ENCODE measurements at places on chromosomes 5 and 9. TPM values are rescaled to one million over a fixed set of nuclear protein-coding genes. Genes with fewer than 3 reads are reported as not detected.

DNA sequence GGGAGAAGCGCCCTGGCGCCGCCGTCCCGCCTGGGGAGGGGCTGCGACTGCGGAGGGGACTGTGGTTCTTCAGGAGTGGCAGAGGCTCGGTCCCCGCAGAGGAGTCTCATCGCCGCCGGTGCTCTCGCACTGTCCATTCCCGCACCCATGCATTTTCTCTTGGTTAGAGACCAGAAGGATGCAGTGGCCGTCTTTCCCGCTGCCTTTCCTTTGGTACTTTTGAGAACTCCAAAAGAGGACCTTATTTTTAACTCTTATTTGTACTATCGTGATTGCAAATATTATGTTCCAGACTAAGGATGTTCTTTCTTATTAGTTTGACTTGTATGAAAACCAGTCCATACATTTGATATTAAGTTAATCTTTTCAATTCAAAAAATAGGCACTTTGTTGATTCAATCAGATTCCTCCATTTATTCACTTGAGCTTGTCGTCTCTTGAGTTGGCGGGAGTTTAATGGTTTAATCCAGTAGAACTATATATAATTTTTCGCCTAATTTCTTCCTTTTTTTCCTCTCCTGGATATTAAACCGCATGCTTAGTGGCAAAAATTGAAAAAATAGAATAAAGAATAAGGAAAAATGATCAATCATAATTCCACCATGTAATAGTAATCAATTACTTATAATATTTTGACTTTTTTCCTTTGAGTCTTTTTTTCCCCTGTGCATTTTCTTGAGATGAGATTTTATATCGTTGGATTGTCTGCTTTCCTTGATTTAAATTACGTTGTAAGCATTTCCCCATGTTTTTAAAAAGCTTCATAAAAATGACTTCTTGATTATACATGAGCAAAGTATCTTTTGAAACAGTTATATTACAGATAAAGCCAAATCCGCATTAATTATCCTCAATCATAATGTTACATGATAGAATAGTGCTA is 861 bp downstream of the ZFYVE16 start:
- DNase-seq, result no peak
- peak overlapping the region; percentile 94 for H3K27ac ChIP-seq
- H3K27me3 ChIP-seq, result peaks cover 7% of the 10 kb centered on the region
- H3K4me1 ChIP-seq, result peaks cover 20% of the 10 kb centered on the region

GRCh38 chr5:137866541-137867388 is 895 bp upstream of the MYOT start:
- no peaks in the 10 kb centered on the region for H3K4me1 ChIP-seq
- H3K36me3 ChIP-seq, result no peaks in the 10 kb centered on the region

DNA sequence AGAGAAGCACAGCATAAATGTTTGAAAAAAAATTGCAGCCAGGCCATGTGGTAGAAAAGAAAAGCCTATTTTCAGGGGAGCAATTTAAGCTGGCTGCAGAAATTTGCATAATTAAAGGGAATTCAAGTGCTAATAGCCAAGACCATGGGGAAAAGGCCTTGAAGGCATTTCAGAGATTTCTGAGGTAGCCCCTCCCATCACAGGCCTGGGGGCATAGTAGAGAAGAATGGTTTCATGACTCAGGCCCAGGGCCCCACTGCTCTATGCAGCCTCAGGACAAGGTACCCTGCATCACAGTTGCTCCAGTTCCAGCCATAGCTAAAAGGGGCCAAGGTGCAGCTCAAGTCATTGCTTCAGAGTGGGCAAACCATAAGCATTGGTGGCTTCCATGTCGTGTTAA is 1416.0 kb downstream of the EFNA5 start:
- no peaks in the 10 kb centered on the region for H3K36me3 ChIP-seq

GRCh38 chr5:160356550-160357347 is 13.7 kb downstream of the C1QTNF2 start:
- peaks cover 3% of the 10 kb centered on the region for H3K27me3 ChIP-seq
- no peaks in the 10 kb centered on the region for H3K4me1 ChIP-seq
- peak overlapping the region; percentile 49 for H3K27ac ChIP-seq
- DNase-seq, result no peak
- H3K4me3 ChIP-seq, result no peak overlapping the region

DNA sequence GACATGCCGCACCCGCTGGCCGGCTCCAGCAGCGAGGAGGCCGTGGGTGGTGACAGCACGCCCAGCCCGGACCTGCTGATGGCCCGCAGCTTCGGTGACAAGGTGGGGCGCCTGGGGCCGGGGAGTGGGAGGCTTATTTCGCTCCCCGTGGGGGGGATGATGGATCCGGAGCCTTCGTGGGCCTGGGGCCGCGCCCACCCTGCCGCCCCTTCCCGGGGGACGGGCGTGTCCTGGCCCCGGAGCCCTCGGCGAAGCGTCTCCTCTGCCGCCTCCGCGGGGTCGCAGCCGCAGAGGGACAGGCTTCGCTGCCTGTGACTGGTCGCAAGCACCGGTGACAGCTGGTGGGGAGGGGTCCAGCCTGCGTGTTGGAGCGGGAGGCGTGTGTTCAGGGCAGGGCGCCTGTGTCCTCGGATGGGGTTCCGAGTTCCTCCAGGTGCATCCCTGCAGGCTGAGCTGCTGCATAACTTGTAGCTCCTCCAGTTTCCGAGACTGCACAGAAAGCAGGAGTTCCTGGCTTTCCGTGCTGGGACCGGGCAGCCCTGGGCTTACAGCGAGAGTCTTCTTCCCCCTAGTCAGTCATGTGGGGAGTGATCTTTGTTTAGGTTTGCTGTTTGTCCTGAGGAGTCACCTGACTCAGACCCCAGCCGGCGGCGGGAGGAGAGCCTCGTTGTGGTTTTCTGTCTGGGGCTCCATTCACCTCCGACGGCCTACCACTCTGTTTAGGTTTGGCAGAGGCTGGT is 666 bp downstream of the SNX30 start:
- H3K27ac ChIP-seq, result peak overlapping the region; percentile 64
- peaks cover 18% of the 10 kb centered on the region for H3K27me3 ChIP-seq
- H3K4me1 ChIP-seq, result peaks cover 68% of the 10 kb centered on the region
- no peaks in the 10 kb centered on the region for H3K36me3 ChIP-seq
- H3K4me3 ChIP-seq, result peak overlapping the region; percentile 87

DNA sequence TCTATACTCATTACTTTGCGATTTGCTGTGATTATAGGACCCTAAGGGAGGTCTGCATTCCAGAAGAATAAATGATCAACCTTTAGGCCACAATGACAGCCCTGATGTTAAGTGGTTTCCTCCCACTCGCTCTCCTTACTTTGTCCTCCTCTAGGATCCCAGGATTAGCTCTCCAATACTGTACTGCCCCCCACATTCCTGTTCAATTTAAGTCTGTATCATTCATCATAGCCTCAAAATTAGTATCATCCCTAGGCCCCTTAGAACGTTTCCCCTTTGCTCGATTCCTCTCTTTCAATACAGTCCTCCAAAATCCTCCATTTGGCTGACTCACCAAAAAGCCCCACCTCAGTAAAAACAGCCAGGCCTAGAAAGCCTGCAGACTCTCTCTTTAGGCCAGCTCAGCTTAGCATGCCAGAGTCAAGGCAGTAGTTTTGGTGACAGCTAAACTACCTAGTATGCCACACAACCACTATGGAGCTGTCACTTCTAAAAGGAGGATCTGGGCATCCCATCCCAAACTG is 24.4 kb downstream of the RNF145 start:
- H3K4me1 ChIP-seq, result peaks cover 38% of the 10 kb centered on the region
- H3K27ac ChIP-seq, result no peak overlapping the region
- H3K27me3 ChIP-seq, result no peaks in the 10 kb centered on the region
- no peak for DNase-seq
- H3K36me3 ChIP-seq, result peaks cover 29% of the 10 kb centered on the region
- no peak overlapping the region for H3K4me3 ChIP-seq

The ZNF367 gene
- polyA plus RNA-seq, result 1.0 TPM

The MCCC2 gene
- 25.1 TPM for polyA plus RNA-seq

The PCDHB3 gene
- not detected for polyA plus RNA-seq

The SEC61B gene
- polyA plus RNA-seq, result 447 TPM

Measured in immature natural killer cell (primary cell).